ENCODE measurements at places on chromosomes 13 and 19.
A peak's percentile ranks its signal among the peaks of the same experiment; 100 is the strongest.

DNA sequence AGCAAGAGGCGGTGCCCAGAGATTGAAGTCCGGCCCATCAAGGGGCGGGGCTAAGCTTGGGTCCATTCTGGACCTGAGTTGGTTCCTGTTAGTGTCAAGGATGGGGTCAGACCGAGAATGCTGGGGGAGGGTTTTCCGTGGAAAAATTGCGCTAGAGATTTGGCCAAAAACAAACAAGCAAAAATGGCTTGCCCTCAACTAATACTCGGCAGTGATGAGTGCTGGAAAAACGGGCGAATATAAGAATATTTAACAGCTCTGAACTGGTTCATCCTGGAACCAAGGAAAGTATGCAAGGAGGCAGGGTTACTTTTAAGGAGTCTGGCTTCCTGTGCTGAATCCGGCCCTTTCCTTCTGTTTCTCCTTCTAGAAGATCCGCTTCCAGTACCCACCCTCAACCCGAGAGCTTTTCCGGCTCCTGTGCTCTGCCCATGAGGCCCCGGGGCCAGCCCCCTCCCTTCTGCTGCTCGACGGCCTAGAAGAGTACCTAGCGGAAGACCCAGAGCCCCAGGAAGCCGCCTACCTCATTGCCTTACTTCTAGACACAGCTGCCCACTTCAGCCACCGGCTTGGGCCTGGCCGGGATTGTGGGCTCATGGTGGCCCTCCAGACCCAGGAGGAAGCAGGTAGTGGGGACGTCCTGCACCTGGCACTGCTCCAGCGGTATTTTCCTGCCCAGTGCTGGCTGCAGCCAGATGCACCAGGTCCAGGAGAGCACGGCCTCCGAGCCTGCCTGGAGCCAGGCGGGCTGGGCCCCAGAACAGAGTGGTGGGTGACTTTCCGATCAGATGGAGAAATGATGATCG lies 880 bp downstream of the SWSAP1 start:
- DNase-seq: peak; percentile 75

DNA sequence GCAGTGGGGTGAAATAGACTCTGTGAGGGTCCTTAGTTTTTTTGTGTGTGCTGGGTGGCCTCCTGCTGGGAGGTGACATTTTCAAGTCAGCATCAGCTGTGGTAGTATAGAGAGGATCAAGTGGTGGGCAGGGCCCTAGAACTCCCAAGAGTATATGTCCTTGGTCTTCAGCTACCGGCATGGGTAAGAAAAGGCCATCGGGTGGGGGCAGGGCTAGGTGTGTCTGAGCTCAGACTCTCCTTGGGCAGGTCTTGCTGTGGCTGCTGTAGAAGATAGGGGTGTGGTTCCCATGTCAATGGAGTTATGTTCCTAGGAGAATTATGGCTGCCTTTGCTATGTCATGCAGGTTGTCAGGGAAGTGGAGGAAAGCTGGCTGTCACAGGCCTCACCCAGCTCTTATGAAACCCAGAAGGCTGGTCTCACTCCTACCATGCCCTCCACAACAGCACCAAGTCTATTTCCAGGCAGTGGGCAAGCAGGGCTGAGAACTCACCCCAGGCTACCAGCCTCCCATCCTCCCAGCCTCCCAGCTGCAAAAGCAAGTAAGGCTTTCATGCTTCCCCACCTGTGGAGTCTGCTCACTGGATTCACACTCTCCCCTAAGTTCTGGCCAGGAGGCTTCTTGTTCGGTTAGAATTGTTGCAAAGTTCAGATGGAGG lies 130.6 kb upstream of the SOX1 start:
- DNase-seq: no peak

GRCh38 chr19:32677657-32678056 lies 2.0 kb downstream of the RGS9BP start:
- DNase-seq: no peak

GRCh38 chr13:100208626-100209025 lies 119.7 kb downstream of the PCCA start:
- no peak for DNase-seq

DNA sequence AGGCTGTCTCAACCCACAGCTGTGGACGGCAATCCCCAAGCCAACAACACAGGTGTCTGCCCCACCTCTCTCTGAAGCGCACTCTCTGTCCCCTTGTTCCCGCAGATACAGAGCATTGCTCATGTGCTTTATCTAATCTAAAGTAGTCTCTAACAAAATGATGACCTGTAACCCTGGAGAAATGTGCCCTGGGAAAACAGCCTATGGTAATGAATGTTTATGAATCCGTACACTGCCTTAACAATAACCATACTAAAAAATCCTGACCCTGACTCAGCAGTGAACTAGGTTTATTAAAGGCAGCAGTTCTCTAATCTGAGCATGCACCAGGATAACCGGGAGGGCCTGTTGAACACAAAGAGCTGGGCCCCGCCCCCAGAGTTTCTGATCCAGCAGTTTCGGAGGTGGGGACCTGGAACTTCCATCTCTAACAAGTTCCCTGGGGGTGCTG lies 50.7 kb upstream of the SLC15A1 start:
- DNase-seq: no peak

DNA sequence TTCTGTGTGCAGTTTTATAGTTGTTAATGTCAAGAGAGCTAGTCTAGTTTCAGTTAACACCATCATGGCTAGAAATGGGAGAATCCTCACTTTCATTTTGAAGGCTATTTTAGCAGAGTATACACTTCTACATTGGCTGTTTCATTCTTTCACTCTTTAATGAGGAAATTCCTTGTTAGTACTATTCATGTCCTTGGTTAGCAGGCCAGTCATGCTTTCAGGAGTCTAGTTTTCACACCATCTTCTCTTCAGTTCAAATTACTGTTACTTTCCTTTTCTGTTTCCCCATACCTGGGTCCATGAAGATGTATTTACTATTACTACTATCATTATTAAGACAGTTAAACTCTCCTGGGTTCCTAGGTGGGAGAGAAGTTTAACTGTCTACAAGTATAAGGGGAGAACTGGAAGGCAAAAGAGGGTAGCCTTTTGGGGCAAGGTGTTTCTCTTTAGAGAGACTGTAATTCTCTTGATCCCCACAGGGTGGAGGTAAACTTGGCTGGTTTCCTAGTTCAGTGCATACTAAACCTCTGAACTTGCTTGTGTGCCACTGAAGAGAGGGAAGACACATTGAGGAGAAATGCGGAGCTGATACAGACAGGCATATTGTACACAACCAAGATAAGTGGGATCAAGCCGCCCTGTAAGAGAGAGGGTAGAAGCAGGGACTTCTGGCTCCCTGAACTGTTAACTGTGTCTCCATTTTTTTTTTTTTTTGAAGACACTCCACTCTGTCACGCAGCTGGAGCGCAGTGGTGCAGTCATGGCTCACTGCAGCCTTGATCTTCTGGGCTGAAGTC lies 41.3 kb upstream of the IGFL4 start:
- no peak for DNase-seq

DNA sequence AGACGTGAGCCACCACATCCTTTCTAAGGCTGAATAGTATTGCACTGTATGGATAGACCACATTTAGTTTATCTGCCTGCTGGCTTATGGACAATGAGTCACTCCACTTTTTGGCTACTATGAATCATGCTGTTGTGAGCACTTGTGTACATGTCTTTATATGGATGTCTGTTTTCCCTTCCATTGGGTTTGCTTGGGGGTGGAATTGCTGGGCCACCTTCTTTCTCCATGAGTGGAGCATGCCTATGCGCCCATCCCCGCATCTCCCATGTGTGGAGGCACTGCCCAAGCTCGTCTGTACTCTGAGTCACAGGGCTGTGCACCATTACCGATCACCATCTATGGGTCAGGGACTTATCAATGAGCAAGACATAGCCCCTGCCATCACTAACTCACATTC lies 127.2 kb upstream of the GJB6 start:
- DNase-seq: no peak

DNA sequence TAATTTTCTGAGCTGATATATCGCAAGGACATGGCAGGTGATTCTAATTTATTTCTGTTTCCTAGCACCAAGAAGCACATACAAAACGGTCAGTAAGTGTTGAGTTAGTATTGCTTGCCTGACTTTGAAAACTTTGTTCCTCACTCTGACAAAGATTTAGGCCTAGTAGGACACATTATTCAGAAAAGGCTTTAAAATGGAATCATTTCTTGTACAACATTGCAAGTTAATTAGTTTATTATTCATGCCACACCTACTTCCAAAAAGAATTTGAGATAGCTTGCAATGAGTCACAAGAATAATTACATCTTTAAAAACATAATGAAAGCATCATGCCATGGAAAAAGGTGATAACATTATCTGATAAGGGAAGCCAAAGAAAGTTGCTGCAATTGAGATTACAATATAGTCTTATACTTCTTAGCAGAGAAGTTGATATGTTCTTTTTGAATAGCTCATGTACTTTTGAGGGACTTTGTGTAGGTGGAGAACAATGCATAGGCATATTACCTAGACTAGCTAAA lies 474.2 kb downstream of the KLF5 start:
- DNase-seq: no peak
